Peyer's patch (tissue), 4 donors: ENCODE measurements at places on chromosomes 1 and 21.

- no peak for DNase-seq
Observed at GRCh38 chr1:109261578-109261977, 12.2 kb downstream of the CELSR2 start.

- no peak for DNase-seq
Observed at GRCh38 chr1:113946112-113946511, 17.0 kb downstream of the HIPK1 start.

GRCh38 chr1:232704256-232704655 lies 74.3 kb upstream of the SIPA1L2 start:
- no peak for DNase-seq

DNA sequence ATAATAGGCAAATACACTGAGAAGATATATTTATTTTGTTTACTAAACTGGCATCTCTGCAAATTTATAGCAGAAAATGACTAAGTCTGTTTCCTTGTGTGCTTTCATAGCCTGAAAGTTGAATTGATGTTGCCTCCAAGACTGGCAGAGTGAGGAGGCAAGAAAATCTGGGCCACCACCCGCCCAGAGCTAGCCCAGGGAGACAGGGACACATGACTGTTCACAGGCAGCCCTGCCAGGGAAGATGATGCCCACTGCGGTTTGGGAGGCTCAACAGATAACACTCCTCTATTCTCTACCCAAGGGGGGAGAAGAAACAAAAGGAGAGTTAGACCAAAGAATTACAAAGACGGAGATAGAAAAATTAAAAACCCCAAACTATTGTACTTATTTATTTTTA lies 37.1 kb downstream of the OPTC start:
- DNase-seq = no peak

- DNase-seq = peak; percentile 74
Observed at GRCh38 chr1:167499664-167500101, 18.6 kb downstream of the CD247 start.

DNA sequence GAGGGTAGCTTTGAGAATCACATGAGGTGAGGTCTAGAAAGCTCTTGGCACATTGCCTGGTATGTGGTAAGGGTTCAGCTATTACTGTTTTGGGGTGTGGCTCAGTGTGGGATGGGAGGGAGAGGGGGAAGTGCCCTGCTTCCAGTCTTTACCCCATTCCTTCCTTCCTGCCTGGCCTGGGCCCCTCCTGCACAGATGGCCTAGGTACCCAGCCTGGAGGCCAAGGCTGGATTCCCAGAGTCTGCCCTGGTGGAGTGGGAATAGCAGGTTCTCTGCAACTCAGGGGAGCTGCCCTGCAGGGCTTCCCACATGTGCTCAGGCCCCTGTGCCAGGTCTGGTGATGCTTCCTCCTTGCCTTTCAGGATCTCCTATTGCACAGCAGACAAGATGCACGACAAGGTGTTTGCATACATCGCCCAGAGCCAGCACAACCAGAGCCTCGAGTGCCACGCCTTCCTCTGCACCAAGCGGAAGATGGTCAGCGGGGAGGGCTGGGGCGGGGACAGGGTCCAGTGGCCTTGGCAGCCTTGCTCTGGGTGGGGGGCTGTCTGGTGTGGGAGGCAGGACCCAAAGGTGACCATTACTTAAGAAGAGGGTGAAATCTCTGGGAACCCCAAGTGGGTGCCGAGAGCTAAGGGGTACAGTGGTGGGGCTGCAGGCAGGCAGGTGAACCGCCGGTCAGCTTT lies 13.5 kb downstream of the LDLRAP1 start:
- DNase-seq = no peak

GRCh38 chr21:45050797-45051489 lies 23.4 kb upstream of the ADARB1 start:
- DNase-seq = no peak

DNA sequence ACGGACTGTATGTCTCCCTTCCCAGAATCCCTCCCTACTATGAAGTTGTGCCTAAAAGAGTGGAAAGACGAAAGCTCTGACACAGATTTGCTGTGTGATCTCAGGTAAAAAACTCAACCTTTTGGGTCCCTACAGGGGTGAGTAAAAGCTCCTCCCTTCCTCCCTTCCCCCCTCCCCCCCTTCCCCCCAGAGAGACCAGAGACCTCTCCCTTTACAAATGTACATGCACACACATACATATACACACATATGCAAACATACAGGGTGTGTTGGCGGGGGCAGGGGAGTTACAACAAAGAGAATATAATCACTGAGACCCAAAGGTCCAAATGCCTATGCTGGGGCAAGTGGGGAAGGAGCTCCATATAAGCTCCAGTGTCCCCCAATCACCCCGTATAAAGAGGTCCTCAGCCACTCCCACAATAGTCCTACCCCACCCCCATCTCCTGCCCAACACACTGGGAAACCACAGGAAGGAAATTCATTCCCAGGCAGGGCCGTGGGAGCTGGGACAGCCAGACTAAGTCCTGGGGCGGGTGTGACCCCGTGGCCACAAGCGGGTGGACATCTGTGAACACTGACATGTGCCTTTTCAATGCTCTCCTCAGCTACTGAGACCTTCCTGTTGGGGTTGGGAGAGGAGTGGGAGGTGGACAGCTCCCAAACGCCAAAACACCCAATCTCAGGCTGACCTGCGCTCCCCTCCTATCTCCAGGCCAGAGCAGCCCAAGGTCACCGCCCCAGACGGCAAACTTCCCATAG lies 2.0 kb downstream of the MEF2D start:
- DNase-seq = peak; percentile 53

GRCh38 chr1:8702472-8702849 lies 115.0 kb downstream of the RERE start:
- no peak for DNase-seq

DNA sequence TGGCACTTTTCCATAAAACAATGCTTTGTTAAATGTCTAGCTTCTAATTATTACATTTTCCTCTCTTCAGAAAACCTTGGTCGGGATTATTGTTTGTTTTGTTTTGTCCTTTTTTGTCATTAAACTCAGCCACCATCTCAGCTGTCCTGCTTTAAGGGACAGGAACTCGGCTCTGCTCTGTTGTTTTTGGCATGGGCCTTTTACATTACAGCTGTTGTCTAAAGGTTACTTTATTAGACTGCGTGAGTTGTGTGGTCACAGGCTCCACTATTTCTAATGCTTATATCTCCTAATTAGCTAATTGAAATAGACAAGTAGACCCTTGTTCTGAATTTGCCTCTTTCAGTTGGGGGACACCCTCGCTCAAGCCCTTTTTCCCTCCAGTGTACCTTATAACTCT lies 1.6 kb downstream of the PALMD start:
- no peak for DNase-seq

GRCh38 chr1:110493059-110493699 lies 25.8 kb downstream of the KCNA10 start:
- no peak for DNase-seq

GRCh38 chr1:218462587-218462986 lies 117.5 kb downstream of the TGFB2 start:
- DNase-seq = no peak

- peak; percentile 32 for DNase-seq
Observed at GRCh38 chr1:156750711-156751450, 594 bp downstream of the HDGF start.

DNA sequence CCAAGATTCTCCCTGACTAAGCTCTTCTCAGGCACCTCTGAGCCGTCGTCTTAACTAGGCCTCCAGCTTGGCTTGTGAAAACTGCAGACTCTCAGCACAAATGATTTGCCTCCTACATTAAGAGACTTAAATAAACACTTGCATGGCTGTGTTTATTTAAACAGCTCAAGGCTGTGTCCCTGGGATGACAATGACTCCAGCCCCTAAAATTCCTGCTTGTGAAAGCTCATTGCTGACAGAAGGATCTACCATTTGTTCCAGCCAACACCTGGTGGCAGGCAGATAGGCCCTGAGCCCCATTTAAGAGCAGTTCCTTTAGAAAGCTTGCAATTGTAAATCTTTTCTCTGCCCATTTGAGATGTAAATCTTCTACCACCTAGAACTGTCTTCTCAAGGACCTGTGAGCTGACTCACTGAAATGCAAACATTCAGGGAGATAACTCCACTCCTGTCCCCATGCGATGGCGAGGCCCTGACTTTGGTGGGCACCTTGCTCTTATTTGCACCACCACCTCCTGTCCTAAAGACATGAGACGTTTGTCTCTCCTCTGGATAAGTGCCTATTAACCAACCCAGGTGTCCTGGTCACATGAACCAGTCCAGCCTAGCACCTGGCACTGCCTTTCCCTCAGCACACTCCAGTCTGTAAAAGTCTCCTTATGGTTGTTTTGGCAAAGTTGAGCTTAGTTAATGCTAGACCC lies 15.1 kb upstream of the PCP4 start:
- no peak for DNase-seq

DNA sequence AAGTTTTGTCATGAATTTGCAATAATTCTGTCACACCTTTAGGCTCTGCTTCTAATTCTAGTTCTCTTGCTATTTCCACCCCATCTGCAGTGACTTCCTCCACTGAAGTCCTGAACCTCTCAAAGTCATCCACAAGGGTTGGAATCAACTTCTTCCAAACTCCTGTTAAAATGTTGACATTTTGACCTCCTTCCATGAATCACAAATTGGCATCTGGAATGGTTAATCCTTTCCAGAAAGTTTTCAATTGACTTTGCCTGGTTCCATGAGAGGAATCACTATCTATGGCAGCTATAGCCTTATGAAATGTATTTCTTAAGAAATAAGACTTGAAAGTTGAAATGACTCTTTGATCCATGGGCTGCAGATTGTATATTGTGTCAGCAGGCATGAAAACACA lies 19.7 kb upstream of the SFT2D2 start:
- DNase-seq = no peak
